Thoracic aorta (tissue), 2 donors: ENCODE measurements at places on chromosomes 5 and 9. TPM values are rescaled to one million over a fixed set of nuclear protein-coding genes. Genes with fewer than 3 reads are reported as not detected.

DNA sequence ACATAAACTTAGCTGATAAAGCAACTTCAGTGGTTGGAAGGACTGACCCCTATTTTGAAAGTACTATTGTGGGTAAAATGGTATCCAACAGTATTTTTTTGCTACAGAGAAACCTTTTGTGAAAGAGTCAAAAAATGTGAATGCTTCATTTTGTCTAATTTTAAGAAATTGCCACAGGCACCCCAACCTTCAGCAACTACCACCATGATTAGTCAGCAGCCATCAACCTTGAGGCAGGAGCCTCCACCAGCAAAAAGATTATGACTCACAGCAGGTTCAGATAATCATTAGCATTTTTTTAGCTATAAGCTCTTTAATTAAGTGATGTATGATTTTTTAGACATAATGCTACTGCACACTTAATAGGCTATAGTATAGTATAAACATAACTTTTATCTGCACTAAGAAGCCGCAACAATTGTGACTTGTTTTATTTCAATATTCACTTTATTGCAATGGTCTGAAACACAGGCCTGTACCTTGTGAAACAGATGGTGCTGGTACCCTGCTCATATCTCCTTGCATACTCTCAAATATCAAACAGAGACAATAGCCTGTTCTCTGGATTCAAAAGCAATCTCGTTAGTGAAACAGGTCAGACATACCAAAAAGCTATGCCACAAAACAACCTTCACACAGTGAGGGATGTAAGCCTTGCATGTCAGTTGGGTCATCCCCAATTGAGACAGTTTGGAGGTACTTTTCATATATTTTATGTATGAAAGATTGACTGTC, 261.2 kb upstream of the FAM174A start:
- H3K27ac ChIP-seq, result no peak overlapping the region
- H3K4me1 ChIP-seq, result no peaks in the 10 kb centered on the region
- DNase-seq, result no peak
- H3K4me3 ChIP-seq, result no peak overlapping the region
- H3K36me3 ChIP-seq, result no peaks in the 10 kb centered on the region

DNA sequence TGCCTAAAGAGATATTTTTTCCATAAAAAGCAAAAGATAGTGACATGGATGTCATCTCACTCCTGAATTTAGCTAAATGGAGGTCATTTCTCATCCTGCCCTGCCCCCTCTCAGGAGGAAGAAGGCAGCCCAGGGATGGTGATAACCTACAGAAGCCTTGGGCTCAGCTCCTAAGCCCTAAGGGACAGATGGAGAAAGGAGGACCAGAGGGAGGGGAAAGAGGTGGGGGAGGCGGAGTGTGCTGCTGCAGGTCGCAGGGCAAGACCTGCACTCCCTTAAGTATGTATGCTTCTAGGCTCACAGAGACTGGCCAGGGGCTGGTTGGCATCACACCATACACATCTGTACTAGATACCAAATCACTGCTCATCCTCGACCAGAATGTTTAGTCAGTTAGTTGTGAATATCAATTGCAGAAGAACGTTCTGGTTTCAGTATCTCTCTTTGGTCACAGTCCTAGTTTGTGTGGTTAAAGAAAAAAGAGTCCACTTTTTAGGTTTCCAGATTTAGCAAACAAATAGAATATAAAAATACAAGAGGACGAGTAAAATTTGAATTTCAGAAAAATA, 18.4 kb upstream of the CDKN2AIPNL start:
- H3K27ac ChIP-seq, result no peak overlapping the region
- H3K27me3 ChIP-seq, result no peaks in the 10 kb centered on the region
- H3K36me3 ChIP-seq, result no peaks in the 10 kb centered on the region
- H3K4me3 ChIP-seq, result no peak overlapping the region
- DNase-seq, result no peak
- no peaks in the 10 kb centered on the region for H3K4me1 ChIP-seq

PAEP gene
- total RNA-seq, result not detected

DNA sequence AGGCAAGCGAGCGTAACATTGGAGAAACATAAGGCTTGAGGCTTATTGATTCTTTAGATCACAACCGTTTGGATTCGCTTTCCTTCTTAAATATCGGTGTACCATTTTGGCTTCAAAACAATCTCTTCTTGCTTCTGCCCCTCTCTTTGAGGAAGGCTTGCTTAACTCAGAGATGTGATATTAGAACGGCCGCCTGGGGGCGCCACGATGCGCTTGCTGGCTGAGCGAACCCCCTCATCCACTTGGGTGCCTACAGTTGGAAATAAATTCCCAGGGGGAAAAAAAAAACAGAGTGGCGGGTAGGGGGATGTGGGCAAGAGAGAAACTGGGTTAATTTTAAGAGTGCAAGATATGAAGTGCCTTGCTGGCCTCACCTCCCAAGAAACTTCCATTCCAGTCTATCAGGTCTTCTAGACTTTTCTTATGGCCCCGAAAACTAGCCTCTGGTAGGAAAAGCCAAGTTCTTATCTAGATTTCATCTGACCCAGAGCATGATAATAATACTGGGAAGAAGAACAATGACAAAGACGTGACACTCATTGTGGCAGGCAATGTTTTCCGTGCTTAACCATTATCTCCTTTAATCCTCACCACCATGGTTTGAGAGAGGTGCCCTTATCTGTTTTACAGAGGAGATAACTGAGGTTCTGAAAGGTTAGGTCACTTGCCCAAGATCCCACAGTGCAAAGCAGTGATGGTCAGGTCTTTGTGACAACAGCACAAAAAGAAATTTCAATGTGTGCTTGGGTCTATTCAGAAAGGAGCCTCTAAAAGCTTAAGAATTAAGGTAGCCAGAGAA, 115.8 kb downstream of the DPYSL3 start:
- peaks cover 57% of the 10 kb centered on the region for H3K36me3 ChIP-seq
- H3K27me3 ChIP-seq, result no peaks in the 10 kb centered on the region
- H3K4me3 ChIP-seq, result no peak overlapping the region
- H3K27ac ChIP-seq, result peak overlapping the region; percentile 27
- no peaks in the 10 kb centered on the region for H3K4me1 ChIP-seq

ADRB2 gene
- 3.7 TPM for total RNA-seq

PDGFRB gene
- 362 TPM for total RNA-seq

DNA sequence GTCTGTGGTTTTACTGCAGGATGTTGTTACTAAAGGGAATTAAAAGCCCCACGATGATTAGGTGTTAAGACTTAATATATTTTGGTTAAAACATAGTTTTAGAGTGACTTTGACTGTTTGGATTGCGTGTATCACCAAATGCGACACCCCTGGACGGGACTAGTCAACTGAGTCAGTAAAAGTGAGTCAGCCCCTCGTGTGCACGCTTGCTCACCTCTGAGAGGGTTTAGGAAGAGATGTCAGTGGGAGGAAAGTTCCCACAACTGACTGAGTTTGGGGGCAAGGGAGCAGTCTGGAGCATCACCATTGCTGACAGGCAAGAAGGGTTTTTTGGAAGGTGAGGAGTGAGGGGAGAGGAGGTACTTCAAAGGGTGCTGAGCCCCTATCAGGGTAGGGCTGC, 14.4 kb upstream of the DMRT3 start:
- no peak overlapping the region for H3K27ac ChIP-seq
- DNase-seq, result no peak
- H3K4me1 ChIP-seq, result no peaks in the 10 kb centered on the region
- no peaks in the 10 kb centered on the region for H3K27me3 ChIP-seq
- H3K36me3 ChIP-seq, result no peaks in the 10 kb centered on the region

DNA sequence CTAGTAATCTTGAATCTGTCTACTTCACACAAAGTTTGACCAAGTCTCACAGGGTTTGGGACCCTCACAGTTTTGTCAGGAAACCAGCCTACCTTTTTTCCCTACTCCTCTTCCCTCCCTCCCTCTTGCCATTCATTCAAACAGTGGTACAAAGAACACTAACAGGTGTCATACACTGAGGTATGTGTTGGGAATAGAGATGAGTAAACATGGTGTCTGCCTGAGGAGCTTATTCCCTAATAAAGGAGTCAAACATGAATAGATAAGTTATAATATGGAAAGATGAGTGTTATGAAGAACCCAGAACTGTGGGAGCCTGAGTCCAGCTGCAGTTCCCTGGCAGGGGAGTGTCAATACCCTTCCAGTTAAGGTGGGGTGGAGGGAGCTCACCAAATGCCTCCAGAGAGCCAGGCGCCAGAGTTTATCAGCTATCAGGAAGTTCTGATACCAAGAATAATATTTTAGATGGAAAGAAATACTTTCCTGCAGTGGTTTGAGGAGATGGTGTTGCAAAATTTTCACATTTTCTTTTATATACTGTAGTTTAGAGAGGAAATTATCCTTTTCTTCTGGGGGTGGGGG, 183.4 kb upstream of the NR3C1 start:
- no peak overlapping the region for H3K4me3 ChIP-seq
- peaks cover 22% of the 10 kb centered on the region for H3K4me1 ChIP-seq
- DNase-seq, result no peak
- H3K27me3 ChIP-seq, result no peaks in the 10 kb centered on the region

- H3K36me3 ChIP-seq, result peaks cover 4% of the 10 kb centered on the region
- no peak for DNase-seq
- H3K27ac ChIP-seq, result no peak overlapping the region
Measured at GRCh38 chr5:134626369-134627014, 6.1 kb downstream of the SAR1B start.

CPEB4 gene
- 54.7 TPM for total RNA-seq

GRCh38 chr5:140671472-140672125, 1.8 kb downstream of the DND1 start:
- no peak overlapping the region for H3K4me3 ChIP-seq
- no peaks in the 10 kb centered on the region for H3K27me3 ChIP-seq
- no peaks in the 10 kb centered on the region for H3K4me1 ChIP-seq
- DNase-seq, result no peak
- H3K27ac ChIP-seq, result no peak overlapping the region

WNT8A gene
- total RNA-seq, result not detected

DNA sequence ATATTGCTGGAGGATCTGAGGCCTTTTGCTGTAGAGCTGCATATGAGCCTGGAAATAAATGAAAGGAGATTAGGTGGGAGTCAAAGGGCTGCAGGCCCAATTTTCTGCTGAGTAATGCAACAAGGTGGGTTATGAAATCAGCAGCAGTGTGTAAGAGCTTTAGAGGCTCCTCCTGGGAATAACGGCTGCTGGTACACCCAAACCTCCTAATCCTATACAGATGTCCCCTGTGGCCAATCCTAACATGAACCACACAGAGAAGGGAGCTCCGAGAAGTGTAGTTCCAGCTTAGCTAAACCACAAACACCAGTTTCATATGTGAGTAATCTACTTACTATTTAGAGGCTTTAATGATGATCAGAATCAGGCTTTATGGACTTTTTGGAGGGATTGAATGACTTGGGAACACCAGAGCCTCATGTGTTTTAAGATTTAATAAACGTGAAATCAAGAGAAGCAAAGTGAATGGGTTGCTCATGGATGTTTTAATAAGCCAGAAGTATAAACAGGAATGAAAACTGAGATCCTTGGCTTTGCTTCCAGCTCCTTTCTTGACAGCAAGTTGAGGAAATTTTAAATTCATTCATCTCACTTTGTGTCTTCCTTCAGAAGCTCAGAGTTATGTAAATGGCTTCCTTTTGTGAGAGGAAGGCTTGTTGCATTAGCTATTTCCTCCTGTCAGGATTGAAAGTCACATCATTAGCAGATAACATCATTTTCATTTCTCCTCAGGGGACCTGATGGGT, 437.5 kb downstream of the TMEM232 start:
- H3K36me3 ChIP-seq, result no peaks in the 10 kb centered on the region
- no peak for DNase-seq
- H3K27me3 ChIP-seq, result no peaks in the 10 kb centered on the region
- H3K4me3 ChIP-seq, result no peak overlapping the region

GRCh38 chr5:110544603-110545002, 181.9 kb downstream of the TMEM232 start:
- H3K27me3 ChIP-seq, result no peaks in the 10 kb centered on the region
- no peak overlapping the region for H3K4me3 ChIP-seq
- DNase-seq, result no peak
- no peaks in the 10 kb centered on the region for H3K4me1 ChIP-seq
- H3K27ac ChIP-seq, result no peak overlapping the region

DNA sequence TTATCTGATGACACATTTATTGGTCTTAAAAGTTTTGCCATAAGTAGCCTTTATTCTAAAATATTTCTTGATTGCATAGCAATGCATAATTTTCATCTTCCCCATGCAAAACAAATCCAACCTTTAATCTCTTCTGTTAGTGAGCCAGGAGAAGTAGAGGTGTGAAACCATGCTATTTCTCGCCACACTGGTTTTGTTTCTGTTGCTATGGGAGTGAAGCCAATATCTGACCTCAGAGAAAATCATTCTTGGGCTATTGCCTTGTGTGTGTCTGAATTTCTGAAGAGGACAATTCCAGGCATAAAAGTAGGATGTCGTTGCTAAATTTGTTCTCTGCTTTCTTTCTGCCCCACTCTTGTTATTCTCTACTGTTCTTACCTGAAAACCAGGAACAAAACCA, 183.6 kb downstream of the PTTG1 start:
- no peak overlapping the region for H3K4me3 ChIP-seq
- no peak overlapping the region for H3K27ac ChIP-seq
- no peak for DNase-seq
- no peaks in the 10 kb centered on the region for H3K4me1 ChIP-seq
- H3K27me3 ChIP-seq, result no peaks in the 10 kb centered on the region

DNA sequence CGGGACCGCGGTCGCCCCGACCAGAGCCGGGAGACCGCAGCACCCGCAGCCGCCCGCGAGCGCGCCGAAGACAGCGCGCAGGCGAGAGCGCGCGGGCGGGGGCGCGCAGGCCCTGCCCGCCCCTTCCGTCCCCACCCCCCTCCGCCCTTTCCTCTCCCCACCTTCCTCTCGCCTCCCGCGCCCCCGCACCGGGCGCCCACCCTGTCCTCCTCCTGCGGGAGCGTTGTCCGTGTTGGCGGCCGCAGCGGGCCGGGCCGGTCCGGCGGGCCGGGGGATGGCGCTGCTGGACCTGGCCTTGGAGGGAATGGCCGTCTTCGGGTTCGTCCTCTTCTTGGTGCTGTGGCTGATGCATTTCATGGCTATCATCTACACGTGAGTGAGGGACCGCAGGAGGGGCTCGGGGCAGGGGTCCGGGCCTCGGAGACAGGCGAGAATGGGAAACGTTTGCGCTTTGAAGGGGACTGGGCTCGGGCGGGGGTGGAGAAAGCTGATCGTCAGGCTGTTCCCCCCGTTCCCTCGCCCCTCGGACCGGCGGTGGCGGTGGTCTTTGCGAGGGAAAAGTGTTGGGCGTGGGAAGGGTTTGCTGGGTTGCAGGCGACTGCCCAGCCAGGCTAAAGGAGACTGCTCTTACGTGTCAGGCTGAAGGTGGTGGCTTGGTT, 457 bp downstream of the UGCG start:
- H3K4me3 ChIP-seq, result peak overlapping the region; percentile 95
- H3K36me3 ChIP-seq, result no peaks in the 10 kb centered on the region
- peak overlapping the region; percentile 92 for H3K27ac ChIP-seq
- H3K27me3 ChIP-seq, result no peaks in the 10 kb centered on the region
- peaks cover 41% of the 10 kb centered on the region for H3K4me1 ChIP-seq

DNA sequence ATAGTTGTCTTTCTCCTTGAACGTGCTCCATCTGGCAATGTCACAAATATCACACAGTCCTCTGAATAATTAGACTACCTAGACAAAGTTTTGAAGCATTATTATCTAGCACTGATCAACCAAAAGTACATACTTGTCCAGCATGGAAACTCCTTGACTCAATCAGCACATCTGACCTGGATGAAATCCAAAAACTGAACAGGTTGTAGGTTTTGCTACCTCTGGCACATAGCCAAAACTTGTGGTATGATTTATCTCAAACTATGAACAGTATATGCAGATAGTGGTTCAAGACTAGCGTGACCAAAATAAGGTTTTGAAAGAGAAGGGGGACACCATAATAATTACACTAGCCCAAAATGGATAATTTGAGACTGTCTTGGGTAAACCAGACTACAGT, 158.1 kb downstream of the ARRDC3 start:
- H3K36me3 ChIP-seq, result no peaks in the 10 kb centered on the region
- no peak for DNase-seq
- H3K27me3 ChIP-seq, result no peaks in the 10 kb centered on the region
- H3K4me1 ChIP-seq, result no peaks in the 10 kb centered on the region

ARL14EPL gene
- total RNA-seq, result not detected

DDX46 gene
- total RNA-seq, result 27.1 TPM
